ENCODE measurements at places on chromosomes 2 and 18.
A peak's percentile ranks its signal among the peaks of the same experiment; 100 is the strongest.

- no peak for DNase-seq
Measured at GRCh38 chr2:120861576-120862191, 126.0 kb downstream of the GLI2 start.

DNA sequence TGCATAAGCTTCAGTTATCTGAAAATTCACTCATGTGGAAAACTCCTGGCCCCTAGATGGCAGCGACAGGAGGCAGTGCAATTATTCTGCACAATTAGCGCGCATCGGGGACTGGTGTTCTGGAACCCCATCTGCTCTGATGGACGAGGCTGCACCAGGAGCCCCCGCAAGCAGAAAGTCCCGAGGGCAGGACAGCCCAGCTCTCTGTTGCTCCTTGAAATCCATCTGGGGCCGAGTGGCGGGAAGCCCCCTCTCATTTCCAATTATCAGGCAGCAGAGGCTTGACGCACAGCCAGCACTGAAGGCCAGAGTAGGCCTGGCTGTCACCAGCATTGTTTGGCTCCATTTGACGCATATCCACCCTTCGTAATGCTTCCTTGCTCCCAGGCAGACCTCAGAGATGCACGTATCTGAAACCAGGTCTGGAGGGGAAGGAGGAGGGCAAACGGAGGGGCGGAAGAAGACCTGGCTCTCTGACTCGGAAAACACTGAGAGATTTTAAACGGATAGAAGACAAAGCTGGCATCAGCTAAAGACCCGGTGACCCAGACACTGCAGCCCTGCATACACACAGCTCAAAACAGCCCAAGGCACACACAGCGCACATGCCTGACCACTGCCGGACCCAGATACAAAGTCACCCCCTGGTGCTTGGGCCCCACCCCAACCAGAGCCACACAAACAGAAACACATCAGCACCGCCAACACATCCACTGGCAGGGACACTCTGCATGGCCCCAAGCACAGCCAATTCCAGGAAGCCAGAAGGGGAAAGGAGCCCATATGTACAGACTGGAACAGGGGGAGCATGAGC is 69.8 kb downstream of the TNS1 start:
- DNase-seq = peak; percentile 47

DNA sequence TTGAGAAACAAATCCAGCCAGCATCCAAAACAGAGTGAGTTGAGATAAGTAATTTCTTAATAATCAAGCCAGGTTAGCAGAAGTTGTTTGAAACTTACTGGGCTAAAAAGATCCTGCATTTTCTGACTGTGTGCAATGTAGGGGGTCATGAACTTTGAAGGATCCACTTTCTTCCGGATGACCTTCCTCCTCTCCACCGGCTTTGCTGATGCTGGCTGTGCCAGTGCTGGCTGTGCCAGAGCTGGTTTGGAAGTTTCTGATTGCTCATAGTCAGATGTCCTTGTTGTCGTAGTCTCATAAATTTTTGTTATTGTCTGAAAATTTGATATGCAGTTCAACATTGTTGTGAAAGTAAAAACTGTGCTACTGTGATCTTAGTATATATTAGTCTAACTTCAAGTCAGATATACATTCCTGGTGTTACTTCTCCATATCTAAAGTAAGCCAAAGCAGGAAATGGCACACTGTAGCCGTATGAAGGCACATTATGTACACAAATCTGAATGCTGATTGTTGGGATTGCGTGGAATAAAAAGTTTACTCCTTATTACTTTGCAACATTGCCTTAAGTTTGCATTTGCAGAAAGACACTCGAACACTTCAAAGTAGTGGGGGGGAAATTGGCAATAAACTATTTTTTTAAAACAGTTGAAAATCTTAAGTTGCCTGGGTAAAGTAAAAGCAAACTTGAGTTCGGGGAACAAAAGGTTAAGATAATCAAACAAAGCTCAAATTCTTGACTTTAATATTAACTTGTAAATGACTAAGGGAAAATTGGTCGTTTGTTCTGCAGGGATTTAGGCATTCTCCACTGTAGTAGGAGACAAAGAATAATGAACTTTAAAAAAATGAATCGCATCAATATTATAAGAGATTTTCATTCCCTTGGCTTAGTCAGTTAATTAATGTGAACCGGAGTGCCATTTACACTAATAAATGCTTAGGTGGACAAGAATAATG is 6.4 kb downstream of the NEB start:
- peak; percentile 15 for DNase-seq

- DNase-seq = no peak
Measured at GRCh38 chr2:167489325-167489724, 601.0 kb downstream of the XIRP2 start.

Measured in endothelial cell of umbilical vein (primary cell).